Activated CD4-positive, alpha-beta T cell treated with anti-CD3 and anti-CD28 coated beads, Interleukin-2, amount 10 ng/mL, durations not matched to agents 24 days and 14 days (primary cell): ENCODE measurements at places on chromosomes 3 and 15.

DNA sequence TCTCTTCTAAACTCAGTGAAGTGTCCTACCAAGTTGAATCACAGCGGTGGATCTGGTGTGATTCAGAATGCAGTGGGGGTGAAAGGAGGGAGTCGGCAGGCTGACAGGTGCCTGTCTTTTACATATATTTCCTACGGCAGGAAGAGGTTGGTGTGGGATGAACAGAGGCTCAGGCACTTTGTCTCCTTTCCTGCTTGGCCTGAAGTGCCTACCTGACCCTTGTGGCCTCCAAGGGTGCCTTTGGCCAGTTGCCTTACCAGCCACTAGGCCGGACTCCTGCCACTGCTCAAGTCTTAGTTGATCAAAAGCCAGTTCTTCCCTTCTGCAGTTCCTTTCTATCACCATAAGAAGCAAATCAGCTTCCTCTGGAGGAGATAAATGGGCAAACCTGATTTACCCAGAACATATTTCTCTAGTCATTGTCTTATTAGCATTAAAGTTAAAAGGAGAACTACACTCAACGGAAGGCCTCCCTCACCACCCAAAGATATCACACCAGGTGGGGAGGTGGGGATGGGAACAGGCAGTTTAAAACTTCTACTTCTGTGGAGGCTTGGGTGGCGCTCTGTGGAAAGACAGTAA lies 52.1 kb downstream of the CRTC3 start:
- H3K36me3 ChIP-seq = peaks cover 26% of the 10 kb centered on the region
- peaks cover 53% of the 10 kb centered on the region for H3K4me1 ChIP-seq
- peak; percentile 71 for DNase-seq
- H3K27ac ChIP-seq = peak overlapping the region; percentile 54

- H3K4me1 ChIP-seq = no peaks in the 10 kb centered on the region
- peaks cover 16% of the 10 kb centered on the region for H3K27me3 ChIP-seq
- H3K36me3 ChIP-seq = no peaks in the 10 kb centered on the region
- DNase-seq = no peak
Observed at GRCh38 chr3:194739498-194740284, 54.0 kb downstream of the FAM43A start.

DNA sequence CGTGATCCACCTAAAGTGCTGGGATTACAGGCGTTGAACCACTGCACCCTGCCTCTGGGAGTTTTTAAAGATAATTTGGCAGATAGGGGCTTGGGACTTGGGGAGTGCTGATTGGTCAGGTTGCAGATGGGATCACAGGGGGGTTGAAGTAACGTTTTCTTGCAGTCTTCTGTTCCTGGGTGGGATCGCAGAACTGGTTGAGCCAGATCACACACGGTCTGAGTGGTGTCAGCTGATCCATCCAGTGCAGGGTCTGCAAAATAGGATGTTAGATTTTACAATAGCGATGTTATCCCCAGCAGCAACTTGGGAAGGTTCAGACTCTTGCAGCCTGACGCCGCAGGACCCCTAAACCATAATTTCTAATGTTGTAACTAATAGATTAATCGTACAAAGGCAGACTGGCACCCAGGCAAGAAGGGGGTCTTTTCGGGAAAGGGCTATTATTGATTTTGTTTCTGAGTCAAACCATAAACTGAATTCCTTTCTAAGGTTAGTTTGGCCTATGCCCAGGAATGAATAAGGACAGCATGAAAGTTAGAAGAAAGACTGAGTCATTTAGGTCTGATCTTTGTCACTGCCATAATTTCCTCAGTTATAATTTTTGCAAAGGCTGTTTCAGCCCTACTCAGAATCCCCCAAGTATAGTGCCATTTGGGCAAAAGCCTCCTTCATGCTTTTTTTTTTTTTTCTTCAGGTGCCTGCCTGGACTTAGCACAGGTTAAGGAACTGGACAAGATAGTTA lies 1.5 kb upstream of the CA12 start:
- peak overlapping the region; percentile 13 for H3K4me3 ChIP-seq
- peaks cover 24% of the 10 kb centered on the region for H3K4me1 ChIP-seq
- no peak overlapping the region for H3K27ac ChIP-seq
- no peak for DNase-seq
- H3K36me3 ChIP-seq = no peaks in the 10 kb centered on the region

- peaks cover 7% of the 10 kb centered on the region for H3K4me1 ChIP-seq
- no peak overlapping the region for H3K4me3 ChIP-seq
- no peaks in the 10 kb centered on the region for H3K27me3 ChIP-seq
- no peak for DNase-seq
Observed at GRCh38 chr3:123568034-123568433, 16.8 kb downstream of the HACD2 start.

GRCh38 chr15:53830707-53831386 lies 71.4 kb upstream of the WDR72 start:
- no peak for DNase-seq
- H3K27ac ChIP-seq = no peak overlapping the region
- no peaks in the 10 kb centered on the region for H3K4me1 ChIP-seq
- H3K27me3 ChIP-seq = no peaks in the 10 kb centered on the region
- H3K36me3 ChIP-seq = no peaks in the 10 kb centered on the region
